Common myeloid progenitor, CD34-positive (primary cell): ENCODE measurements at places on chromosomes 5 and 9.
A peak's percentile ranks its signal among the peaks of the same experiment; 100 is the strongest.

- no peaks in the 10 kb centered on the region for H3K27me3 ChIP-seq
- H3K4me1 ChIP-seq = no peaks in the 10 kb centered on the region
- no peak overlapping the region for H3K27ac ChIP-seq
- no peak overlapping the region for H3K4me3 ChIP-seq
- peak; percentile 43 for DNase-seq
Measured at GRCh38 chr5:90802474-90803317, 244.1 kb downstream of the ADGRV1 start.

GRCh38 chr9:131320031-131320685 lies 30.6 kb downstream of the PLPP7 start:
- no peaks in the 10 kb centered on the region for H3K4me1 ChIP-seq
- H3K4me3 ChIP-seq = no peak overlapping the region

GRCh38 chr9:100577776-100578448 lies at the start of gene CAVIN4:
CAVIN4 (plus strand) TSS chr9:100578079; CDS start chr9:100578144, 65 bp downstream.
- H3K4me1 ChIP-seq = no peaks in the 10 kb centered on the region
- no peak within 1 kb of the TSS for H3K4me3 ChIP-seq
- H3K27me3 ChIP-seq = no peaks in the 10 kb centered on the region
- no peaks in the 10 kb centered on the region for H3K36me3 ChIP-seq
- H3K27ac ChIP-seq = no peak within 1 kb of the TSS

- H3K27ac ChIP-seq = no peak overlapping the region
- no peaks in the 10 kb centered on the region for H3K27me3 ChIP-seq
- no peak overlapping the region for H3K4me3 ChIP-seq
- H3K4me1 ChIP-seq = no peaks in the 10 kb centered on the region
- H3K36me3 ChIP-seq = no peaks in the 10 kb centered on the region
Measured at GRCh38 chr5:2563046-2563445, 188.4 kb downstream of the IRX2 start.

DNA sequence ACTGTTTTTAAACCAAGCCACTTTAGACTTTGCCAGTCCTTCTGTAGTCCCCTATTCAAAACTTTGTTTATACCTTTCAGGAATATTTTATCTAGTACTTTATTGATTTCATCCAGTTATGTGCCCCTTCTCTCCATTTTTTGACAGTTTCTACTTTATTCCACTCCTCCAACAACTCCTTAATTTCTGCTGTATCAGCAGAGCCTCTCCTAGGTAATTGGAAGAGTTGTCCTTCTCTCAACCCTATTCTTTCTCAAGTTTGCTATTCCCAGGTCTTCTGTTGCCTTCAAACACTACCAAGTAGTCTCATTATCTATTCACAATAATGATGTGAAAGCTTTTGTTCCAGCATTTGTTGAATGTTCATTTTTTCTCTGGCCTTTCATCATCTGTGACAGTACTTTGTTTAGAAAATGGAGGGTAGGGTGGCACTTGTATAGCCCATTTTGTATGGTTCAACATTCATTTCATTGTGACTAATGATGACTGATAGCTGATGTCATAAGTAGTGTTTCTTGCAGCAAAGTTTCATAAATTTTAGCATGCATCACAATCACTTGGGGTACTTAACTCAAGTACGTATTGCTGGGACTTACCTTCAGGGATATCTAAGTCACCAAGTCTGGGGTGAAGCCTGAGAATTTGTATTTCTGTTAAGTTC lies 204.4 kb upstream of the DMRT1 start:
- no peaks in the 10 kb centered on the region for H3K27me3 ChIP-seq
- H3K4me3 ChIP-seq = no peak overlapping the region
- no peak overlapping the region for H3K27ac ChIP-seq
- DNase-seq = no peak
- no peaks in the 10 kb centered on the region for H3K36me3 ChIP-seq

- H3K36me3 ChIP-seq = no peaks in the 10 kb centered on the region
- no peak overlapping the region for H3K27ac ChIP-seq
- H3K27me3 ChIP-seq = no peaks in the 10 kb centered on the region
- H3K4me3 ChIP-seq = no peak overlapping the region
- no peaks in the 10 kb centered on the region for H3K4me1 ChIP-seq
Measured at GRCh38 chr5:33801292-33801691, 90.5 kb downstream of the ADAMTS12 start.

- H3K4me3 ChIP-seq = no peak overlapping the region
- peaks cover 18% of the 10 kb centered on the region for H3K27me3 ChIP-seq
- H3K4me1 ChIP-seq = no peaks in the 10 kb centered on the region
- H3K36me3 ChIP-seq = no peaks in the 10 kb centered on the region
Measured at GRCh38 chr5:133818031-133818431, 150.4 kb downstream of the C5orf15 start.

- no peak overlapping the region for H3K4me3 ChIP-seq
- no peaks in the 10 kb centered on the region for H3K36me3 ChIP-seq
- DNase-seq = no peak
- no peaks in the 10 kb centered on the region for H3K4me1 ChIP-seq
- peaks cover 2% of the 10 kb centered on the region for H3K27me3 ChIP-seq
Measured at GRCh38 chr9:133685653-133686609, 49.8 kb downstream of the DBH start.
